ENCODE measurements at places on chromosomes 4 and X. TPM values are rescaled to one million over a fixed set of nuclear protein-coding genes. Genes with fewer than 3 reads are reported as not detected.

The RELL1 gene
- 40.7 TPM for total RNA-seq

The EXOC1L gene
- not detected for total RNA-seq

The FAM236A gene
- total RNA-seq: not detected

The FHIP1A gene
- total RNA-seq: 1.3 TPM

The FAAH2 gene
- total RNA-seq: not detected

The NDUFB11 gene
- 49.2 TPM for total RNA-seq

All from LHCN-M2 (cell line).